H4 (cell line): ENCODE measurements at places on chromosomes 4 and X.
A peak's percentile ranks its signal among the peaks of the same experiment; 100 is the strongest.

- no peak for DNase-seq
Measured at GRCh38 chrX:151004085-151004484, 20.9 kb downstream of the HMGB3 start.

GRCh38 chrX:69430785-69431184 is 73.3 kb upstream of the NALF2 start:
- DNase-seq: no peak

DNA sequence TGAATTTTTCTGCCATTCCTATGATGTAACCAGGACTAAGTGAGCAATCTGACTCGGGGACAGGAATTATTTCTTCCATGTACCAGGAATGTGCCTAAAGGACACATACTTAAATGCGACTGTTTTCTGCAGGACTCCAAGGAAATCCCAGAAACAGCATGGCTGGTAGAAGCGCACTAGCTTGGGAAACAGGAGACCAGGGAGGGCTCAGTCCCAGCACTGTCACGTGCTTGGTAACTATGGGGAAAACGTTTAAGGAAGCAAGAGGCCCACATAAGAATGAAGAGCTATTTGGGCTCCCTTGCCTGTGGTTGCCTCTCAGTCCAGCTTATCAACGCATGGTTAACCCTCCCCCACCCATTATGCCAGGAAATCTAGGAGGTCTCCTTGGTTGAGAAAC is 19.6 kb downstream of the MPP1 start:
- DNase-seq: no peak

GRCh38 chr4:36159208-36159607 is 85.1 kb downstream of the ARAP2 start:
- peak; percentile 9 for DNase-seq

DNA sequence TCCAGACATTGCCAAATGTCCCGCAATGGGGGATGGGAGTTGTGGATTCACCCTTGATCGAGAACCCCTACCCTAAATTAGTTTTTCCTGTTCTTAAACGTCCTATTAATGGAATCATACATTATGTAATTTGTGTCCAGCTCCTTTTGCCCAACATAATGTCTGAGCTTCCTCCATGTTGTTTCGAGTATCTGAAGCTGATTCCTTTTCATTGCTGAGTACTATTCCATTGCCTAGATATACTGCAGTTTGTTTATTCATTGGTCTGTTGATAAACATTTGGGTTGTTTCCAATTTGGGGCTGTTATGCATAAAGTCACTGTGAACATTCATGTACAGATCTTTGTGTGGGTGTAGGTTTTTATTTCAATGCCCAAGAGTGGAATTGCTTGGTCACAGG is 251.3 kb downstream of the BCOR start:
- DNase-seq: no peak

DNA sequence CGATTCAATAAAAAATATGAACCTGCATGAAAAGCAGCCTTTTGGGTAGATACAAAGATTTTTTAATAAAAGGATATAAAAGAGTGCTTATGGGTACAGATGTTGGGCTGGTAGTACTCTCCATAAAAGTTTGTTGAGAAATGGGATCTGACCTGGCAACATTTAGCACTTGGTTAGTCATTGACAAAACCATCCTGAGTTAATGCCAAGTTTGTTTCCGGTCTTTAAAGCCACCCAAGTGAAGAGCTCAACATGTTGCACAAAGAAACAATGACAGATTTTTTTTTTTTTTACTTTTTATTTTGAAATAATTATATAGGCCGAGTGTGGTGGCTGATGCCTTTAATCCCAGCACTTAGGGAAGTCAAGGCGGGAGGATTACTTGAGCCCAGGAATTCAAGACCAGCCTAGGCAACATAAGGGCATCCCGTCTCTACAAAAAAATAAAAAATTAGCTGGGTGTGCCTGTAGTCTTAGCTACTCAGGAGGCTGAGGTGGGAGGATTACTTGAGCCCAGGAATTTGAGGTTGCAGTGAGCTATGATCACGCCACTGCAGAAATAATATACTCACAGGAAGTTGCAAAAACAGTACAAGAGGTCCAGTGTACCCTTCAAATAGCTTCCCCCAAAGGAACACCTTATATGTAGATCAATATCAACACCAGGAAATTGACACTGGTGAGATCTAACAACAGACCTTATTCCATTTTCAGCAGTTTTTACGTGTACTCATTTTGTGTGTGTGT is 16.6 kb downstream of the CHST7 start:
- DNase-seq: peak; percentile 55

DNA sequence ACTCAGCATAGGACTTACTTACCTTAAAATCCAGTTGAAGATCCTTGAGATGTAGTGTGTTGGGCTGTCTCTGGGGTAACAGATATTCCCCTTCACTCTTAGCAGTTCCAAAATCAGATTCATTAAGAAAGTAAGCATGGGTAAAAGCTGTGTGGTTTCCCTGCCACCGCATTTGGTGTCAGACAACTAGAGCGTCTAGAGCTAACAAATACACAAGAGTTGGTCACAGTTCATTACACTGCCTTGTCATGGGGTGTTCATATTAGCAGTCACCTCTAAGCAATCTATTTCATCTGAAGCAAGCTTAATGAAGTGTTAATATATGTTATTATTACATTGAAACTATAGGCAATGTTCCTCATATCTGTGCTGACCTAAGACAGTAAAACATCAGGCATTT is 342.8 kb downstream of the PPARGC1A start:
- no peak for DNase-seq

GRCh38 chrX:57587062-57587461 is 4.7 kb upstream of the ZXDB start:
- DNase-seq: no peak

DNA sequence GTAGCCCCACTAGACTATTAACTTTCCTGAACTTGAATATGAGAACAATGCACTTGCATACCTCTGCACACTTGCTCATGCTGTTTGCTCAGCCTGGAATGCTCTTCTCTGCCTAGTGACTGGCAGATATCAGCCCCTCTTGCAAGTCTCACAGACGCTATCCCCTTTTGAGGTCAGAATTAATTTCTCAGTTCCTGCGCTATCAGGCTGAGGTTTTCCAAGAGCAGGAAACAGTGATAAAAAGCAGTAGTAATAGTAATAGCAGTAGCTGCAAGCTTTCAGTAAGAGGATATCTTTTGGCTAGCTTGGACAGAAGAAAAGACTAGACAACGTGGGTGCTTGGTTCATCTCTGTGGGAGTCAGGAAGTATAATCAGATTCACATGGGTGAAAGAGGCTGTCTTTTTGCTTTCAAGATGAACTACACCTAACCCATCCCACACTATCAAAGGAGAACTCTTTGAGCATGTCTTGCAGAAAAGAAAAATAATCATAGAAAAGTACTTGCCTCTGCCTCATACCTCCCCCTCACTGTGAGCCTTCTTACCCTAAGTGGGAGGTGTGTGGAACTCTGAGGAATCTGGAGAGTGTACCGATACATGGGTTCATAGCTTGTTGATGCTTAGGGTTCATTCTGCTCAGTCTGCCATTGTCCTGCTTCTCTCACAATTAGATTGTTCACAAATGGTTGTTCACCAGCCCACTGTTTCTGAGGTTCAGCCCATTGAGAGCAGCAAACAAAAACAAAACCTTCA is 11.3 kb upstream of the DRP2 start:
- DNase-seq: no peak

DNA sequence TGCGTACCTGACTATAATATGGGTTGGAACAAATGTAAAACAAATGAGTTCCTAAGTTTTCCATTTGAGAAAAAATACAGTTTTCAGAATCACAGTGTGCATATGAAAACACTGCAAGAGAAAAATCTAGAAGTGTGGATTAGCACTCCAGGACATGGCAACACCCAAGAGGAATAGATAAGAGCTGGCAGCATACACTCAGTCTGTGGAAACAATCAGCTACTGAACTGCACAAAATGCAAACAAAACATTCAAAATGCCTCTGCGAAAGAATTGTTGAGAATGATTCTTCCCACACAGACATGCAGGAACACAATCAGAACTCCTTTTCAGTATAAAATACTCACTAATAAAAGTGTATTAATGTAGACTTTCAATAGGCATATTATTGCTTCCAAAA is 39.9 kb downstream of the ATP8A1 start:
- no peak for DNase-seq

DNA sequence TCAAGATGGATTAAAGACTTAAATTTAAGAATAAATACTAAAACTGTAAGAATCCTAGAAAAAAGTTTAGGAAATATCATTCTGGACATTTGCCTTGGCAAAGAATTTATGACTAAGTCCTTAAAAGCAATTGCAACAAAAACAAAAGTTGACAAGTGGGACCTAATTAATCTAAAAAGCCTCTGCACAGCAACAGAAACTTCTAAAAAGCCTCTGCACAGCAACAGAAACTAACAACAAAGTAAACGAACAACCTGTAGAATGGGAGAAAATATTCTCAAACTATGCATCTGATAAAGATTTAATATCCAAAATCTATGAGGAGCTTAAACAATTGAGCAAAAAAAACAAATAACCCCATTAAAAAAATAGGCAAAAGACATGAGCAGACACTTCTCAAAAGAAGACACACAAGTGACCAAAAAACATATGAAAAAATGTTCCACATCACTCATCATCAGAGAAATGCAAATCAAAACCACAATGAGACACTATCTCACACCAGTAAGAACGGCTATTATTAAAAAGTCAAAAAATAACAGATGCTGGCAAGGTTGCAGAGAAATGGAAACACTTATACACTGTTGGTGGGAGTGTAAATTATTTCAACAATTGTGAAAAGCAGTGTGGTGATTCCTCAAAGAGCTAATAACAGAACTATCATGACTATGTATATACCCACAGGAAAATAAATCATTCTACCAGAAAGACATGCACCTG is 5.5 kb upstream of the OPRPN start:
- DNase-seq: no peak

GRCh38 chr4:142142366-142143054 is 506.1 kb downstream of the IL15 start:
- DNase-seq: no peak

DNA sequence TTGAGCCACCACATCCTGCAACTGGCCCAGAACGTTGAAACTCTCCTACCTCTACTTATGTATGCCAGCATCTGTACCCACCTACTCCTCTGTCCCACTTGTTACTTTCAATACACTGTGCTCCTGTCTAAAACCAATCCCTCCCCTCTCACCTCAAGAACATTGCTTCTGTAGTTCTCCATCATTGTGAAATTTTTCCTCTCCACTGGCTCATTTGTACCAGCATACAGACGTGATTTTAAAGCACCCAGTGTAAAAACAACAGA is 25.5 kb upstream of the USO1 start:
- DNase-seq: no peak

DNA sequence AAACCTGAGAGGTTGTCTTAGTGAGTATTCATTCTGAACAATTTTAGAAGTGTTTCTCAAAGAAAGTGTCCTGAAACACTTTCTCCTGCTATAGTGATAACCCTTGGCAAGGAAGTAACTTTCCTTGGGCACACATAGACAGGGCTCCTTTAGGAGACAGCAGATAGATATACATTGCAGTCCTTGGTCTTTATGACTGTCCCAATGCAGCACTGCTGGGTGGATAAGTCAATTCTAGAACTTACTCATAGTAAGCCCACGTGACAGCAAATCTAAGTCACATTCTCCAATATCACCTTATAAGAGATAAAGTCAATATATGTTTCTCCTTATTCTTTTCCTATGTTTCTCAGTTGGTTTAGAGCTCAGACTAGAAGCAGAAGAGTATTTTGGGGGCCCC is 46.7 kb downstream of the GPRASP3 start:
- no peak for DNase-seq

DNA sequence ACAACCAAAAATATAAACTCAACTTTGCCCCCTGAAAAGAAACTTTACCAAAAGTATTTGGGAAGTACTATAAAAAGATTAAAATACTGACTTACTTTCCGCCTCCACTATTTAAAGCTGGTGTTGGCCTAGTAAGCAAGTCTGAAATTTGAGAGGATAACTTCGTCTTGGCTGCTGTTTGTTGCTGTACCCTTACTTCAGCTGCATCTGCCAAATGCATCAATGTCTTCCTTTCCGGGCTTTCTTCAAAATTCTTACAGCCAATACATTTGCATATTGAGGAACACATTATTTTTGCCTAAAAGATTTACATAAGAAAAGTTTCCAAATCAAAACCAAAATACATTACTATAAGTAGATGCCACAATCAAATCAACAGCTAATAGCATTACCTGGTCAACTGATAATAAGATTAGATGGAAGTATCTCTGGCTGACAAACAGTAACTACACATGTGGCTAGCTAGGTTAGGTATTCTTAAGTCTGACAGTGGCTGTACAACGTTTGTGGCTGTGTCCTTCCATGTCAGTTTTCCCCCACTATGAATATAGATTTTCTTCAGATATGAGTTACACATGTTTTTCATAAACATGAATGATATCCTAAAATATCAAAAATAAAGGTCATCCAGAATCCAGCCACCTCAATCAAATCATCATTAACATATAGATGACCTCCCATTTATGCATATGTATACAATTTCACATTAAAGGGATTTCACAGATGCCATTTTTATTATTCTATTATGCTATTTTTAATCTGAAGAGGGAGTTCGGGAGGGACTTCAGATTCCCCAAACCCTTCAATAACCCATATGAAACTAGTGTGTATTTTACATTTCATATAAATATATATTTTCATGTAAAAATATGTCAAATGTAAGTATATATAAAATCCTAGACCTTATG is 30.6 kb downstream of the THAP9 start:
- no peak for DNase-seq

DNA sequence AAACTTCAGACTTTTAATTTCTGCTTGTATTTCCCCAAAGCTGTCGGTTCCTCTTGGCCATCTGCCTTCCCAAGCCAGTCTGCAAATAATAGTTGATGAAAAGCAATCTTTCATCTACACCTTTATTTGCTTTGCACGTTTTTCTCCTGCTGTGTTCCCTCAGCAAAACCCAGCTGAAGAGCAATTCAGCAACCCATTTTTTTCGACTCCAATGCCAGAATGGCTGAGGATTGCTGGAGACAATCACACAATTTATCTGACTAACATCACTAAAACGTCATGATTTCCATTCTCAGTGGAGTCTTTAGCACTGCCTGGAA is 94.3 kb downstream of the GPRIN3 start:
- DNase-seq: no peak

- no peak for DNase-seq
Measured at GRCh38 chr4:30789219-30789671, 69.1 kb downstream of the PCDH7 start.

GRCh38 chrX:70043685-70044084 is 6.1 kb downstream of the AWAT2 start:
- no peak for DNase-seq

- DNase-seq: no peak
Measured at GRCh38 chr4:28792917-28793597, 1927.1 kb upstream of the PCDH7 start.

DNA sequence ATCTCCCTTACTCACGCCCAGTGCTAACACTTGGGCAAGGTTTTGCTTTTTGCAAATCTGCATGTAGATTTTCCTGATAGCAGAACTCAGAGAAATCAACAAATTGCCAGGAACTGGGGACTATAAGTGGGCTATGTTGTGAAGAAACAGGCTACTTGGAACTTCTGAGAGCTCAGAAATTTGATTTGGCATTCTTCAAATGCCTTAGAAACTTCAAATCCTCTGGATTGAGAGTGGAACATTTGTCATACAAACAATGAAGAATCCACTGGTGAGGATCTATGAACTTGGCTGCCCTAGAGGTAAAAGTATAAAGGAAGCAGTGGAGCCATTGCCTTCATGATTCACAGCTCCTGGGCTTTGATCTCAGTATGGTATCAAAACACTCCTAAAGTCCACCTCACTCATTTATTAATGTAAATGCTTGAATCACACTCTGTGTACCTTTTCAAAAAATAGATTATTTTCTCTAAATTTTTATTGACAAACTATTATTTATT is 126.0 kb downstream of the GLRA3 start:
- DNase-seq: no peak

GRCh38 chr4:181944527-181944926 is 298.7 kb upstream of the TENM3 start:
- DNase-seq: no peak
